ENCODE measurements at places on chromosomes 7 and 10.

DNA sequence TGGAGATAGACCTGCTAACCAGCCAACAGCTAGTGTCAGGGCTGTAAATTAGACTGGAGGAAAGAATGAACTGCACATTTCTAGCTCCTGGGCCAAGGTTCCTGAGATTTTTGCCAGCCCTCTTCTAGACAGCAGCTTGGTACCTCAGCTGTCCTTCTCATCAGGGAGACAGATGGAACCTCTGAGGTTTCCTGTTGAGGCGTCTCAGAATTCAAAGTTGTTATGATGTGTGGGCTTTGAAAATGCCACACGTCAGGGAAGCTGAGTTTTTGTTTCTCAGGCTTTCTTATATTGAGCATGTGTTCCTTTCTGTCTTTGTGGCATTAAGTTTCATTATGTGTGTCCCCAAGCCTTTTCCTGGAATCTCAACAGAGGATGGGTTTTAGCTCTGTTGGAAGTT, 736.6 kb downstream of the AUTS2 start:
- no peak for DNase-seq

- DNase-seq = no peak
Observed at GRCh38 chr7:70016044-70016770, 417.9 kb downstream of the AUTS2 start.

DNA sequence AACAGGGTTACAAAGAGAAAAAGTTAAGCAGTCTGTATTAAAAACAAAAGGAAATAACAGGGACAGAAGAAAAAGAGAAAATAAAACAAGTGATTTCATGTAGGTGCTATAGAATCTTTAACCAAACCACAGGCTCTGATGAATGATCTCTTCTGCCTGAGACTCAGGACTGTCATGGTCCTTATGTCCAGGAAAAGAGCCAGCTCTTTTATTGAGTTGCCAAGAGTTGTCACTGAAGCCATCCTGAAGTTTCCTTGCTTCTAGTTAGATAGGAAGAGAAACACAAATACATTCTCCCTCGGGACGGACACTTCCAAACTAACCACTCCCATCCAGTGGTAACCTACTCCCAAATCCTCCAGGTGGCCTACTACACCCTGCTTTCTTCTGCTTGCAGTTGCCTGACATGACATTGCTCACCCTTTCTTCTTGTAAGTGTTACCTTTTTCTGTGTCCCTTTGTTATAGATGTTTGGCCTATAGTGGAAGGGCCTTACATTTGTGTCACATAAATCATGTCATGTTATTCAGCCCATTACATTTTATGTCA, 346.7 kb downstream of the NRG3 start:
- DNase-seq = no peak

GRCh38 chr7:30874656-30875302, 36.9 kb upstream of the AQP1 start:
- no peak for DNase-seq

- DNase-seq = no peak
Observed at GRCh38 chr7:98307971-98308466, 26.5 kb downstream of the BRI3 start.

GRCh38 chr7:141950806-141951205, 4.0 kb upstream of the CLEC5A start:
- no peak for DNase-seq
